NCI-H1092 treated with DMSO at 0.1 percent for 48 hours (cell line): ENCODE measurements at places on chromosomes 3 and 15.
A peak's percentile ranks its signal among the peaks of the same experiment; 100 is the strongest.

DNA sequence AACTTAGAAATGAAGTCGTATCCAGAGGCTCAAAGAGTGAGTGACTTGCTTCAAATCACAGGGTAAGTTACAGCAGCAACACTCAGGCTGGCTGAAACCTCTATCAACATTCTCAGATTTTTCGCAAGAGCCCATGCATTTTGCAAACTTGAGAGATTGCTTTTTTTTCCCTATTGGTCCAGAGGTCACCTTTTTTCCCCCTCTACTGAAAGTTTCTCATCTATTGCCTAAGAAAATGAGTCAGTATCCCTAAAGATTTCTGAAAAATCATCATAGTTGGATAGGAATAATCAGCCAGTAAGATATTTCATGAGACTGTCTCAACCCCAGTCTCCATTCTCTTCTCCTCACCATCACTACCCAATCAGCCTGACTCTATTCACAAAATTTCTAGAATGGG, 410.6 kb downstream of the FOXP1 start:
- no peak for DNase-seq

GRCh38 chr3:35800960-35801459, 161.7 kb downstream of the ARPP21 start:
- no peak for DNase-seq

GRCh38 chr15:73426323-73426994, 16.5 kb upstream of the REC114 start:
- no peak for DNase-seq

- DNase-seq = peak; percentile 71
Measured at GRCh38 chr3:37779289-37780152, 82.2 kb upstream of the CTDSPL start.

DNA sequence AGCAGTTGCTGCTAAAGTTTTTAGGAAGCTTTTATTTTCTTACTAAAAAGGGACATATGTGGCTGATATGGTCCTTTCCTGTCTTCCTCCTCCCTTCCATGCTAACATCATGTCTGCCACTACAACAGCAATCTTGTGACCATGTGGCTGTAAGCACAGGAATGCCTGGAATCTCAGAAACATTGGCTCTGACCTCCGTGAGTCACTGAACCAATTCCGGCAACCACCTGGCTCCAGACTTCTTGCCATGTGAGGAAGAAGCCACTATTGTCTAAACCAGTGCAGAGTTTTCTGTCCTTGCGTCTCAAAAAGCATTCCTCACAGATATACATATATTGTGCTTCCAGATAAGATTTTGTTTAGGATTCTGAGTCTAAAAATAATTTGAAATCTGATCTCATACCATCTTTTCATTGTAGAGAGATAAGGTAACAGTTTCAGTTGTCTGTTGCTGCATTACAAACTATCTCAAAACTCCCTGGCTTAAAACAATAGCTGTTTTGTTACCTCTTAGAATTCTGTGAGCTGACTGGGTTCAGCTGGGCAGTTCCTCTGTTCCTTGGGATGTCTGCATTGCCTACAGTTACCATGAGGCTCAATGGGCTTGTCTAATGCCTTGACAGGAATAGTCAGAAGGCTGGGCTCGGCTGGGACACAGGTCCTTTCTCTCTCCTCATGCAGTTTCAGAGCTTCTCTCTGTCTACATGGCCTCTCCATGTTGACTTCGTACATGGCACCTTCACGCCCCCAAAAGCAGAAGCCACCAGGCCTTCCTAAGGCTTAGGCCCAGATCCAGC, 77.3 kb upstream of the MAGI1 start:
- DNase-seq = no peak

- DNase-seq = no peak
Measured at GRCh38 chr3:115160295-115160694, 13.2 kb upstream of the ZBTB20 start.

DNA sequence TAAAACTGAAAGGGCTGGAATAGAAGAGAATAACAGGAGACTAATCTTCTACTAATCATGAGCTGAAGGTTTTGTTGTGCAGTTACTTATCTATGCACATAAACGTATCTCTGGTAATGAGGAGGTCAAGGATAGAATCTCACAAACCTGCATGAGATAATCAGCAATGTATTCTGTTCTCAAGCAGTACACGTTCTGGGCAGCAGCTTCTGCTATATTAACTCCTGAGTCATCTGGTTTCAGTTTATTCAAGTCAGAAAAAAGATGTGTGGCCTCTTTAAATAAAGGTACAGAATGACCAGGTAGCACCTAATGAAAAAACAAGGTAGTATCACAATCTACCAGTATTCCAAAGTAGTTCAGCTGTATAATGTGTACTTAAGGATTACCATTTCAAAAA, 34.9 kb downstream of the CDV3 start:
- DNase-seq = no peak

GRCh38 chr3:159978353-159978752, 10.3 kb upstream of the IL12A start:
- DNase-seq = no peak

GRCh38 chr15:89628806-89629715, 26.2 kb downstream of the KIF7 start:
- no peak for DNase-seq

GRCh38 chr3:43615133-43615532, 6.7 kb downstream of the ANO10 start:
- no peak for DNase-seq

- DNase-seq = no peak
Measured at GRCh38 chr3:140167600-140168281, 232.8 kb downstream of the CLSTN2 start.

GRCh38 chr15:67148196-67148701, 82.8 kb downstream of the SMAD3 start:
- no peak for DNase-seq

DNA sequence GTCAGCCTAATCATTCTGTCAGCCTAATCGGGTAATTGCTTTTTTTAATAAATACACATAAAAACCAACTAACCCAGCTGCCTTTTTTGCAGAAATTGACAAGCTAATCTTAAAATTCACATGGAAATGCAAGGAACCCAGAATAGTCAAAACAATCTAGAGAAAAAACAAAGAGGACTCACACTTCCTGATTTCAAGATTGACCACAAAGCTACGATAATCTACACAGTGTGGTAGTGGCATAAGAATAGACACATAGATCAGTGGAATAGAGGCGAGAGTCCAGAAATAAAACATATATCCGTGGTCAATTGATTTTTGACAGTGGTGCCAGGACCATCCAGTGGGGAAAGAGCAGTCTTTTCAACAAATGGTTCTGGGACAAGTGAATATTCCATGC, 2.4 kb upstream of the C3orf20 start:
- no peak for DNase-seq

GRCh38 chr3:10628891-10629670, 123.7 kb upstream of the ATP2B2 start:
- no peak for DNase-seq

- no peak for DNase-seq
Measured at GRCh38 chr15:95394186-95395067, 936.1 kb upstream of the NR2F2 start.

GRCh38 chr15:77121599-77121998, 50.7 kb upstream of the TSPAN3 start:
- no peak for DNase-seq
